ENCODE measurements at places on chromosomes 7 and 10.

DNA sequence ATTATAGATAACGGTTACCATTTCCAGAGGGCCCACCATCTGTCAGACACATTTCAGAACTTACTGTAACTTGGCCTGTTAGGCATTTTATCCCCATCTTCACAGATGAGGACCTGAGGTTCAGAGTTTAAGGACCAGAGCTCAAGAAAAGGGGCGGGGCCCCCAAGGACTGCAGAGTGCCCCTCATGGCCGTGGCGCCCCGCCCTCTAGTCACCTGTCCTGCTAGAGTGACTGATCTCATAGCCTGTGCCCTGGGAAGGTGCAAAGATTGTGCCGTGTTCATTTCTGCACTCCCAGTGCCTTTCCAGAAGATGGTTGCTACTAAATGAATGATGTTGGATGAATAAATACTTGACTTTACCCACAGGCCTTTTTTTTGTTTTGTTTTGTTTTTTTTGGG lies 107.0 kb downstream of the XRCC2 start:
- DNase-seq, result no peak

GRCh38 chr7:65001291-65001814 lies 5.1 kb downstream of the ERV3-1 start:
- DNase-seq, result no peak

DNA sequence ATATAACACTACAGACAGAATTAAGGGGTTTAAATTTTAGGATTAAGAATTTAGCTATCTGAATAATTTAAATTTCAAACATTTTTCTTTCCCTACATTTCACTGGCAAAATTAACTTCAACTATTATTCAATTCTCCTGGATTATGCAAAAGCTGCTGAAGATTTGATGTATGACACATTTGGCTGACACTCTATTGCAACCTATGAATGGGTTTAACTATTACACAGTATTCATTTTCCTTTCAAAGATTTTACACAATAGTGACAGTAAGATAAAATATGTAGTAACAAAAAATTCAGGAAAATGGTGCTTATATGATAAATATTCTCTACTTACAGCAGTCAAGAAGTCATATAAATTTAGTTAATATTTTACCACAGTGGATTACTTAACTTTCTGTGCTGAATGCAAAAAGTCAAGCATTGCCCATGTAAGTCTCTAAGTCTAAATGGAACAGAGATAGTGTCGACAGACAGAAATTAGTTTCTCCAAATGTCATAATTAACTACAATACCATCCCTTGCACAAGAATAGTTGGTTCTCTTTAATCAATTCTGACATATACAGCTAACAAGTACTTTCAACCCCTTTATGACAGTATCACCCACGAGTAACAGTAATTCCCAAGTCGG lies 194.1 kb upstream of the FRMD4A start:
- DNase-seq, result no peak

- DNase-seq, result no peak
These were observed 279.6 kb upstream of the PITRM1 start for GRCh38 chr10:3452173-3452626.

GRCh38 chr7:34059136-34059828 lies 153.9 kb downstream of the BMPER start:
- no peak for DNase-seq

- no peak for DNase-seq
These were observed 69.9 kb downstream of the C10orf105 start for GRCh38 chr10:71649631-71650030.

- DNase-seq, result no peak
These were observed 2.9 kb downstream of the MYL10 start for GRCh38 chr7:101626069-101626671.

- DNase-seq, result no peak
These were observed 172.4 kb downstream of the LRRC4 start for GRCh38 chr7:127858915-127859189.
